ENCODE measurements at places on chromosomes 6 and 20. TPM values are rescaled to one million over a fixed set of nuclear protein-coding genes. Genes with fewer than 3 reads are reported as not detected.

Gene FOXF2
- 16.4 TPM for total RNA-seq

Gene TRAM2
- 13.1 TPM for total RNA-seq

Gene LPA
- not detected for total RNA-seq

Gene PIGU
- 34.9 TPM for total RNA-seq

Gene CYP39A1
- 10.6 TPM for total RNA-seq

Gene PACRG
- total RNA-seq: 0.15 TPM

Gene ASCC3
- 60.2 TPM for total RNA-seq

Gene HCRTR2
- not detected for total RNA-seq

Gene SLC17A2
- not detected for total RNA-seq

Gene BMP2
- total RNA-seq: 7.1 TPM

Gene TAAR9
- total RNA-seq: not detected

Gene C20orf96
- 3.4 TPM for total RNA-seq
